ENCODE measurements at places on chromosomes 5 and 9.

GRCh38 chr5:80414113-80414512, 6.2 kb downstream of the ZFYVE16 start:
- DNase-seq = no peak

GRCh38 chr5:607541-608428, 4.4 kb upstream of the CEP72 start:
- no peak for DNase-seq

DNA sequence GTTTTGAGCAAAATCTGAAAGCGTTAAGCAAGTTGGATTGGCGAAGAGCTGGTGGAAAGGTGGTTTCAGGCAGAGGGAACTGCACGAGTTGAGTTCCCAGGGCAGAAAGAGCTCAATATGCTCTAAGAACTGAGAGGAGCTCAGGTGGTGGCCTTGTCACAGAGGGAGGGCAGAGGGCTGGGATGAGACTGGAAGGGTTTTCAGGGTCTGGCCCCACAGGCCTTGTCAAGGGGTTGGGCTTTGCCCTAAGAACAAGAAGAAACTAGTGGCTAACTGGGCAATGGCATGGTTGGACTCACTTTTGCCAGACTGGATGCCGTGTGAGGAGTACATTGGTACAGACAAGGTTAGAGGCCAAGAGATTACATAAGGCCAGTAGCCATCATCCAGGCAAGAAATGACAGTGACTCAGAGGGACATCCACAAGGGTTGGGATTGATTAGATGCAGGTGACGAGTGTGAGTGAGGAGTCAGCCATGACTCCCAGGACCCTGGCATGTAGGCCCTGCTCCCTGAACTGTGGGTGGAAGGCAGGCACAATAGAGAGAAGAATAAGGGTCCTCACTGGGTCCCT, 75.1 kb upstream of the SMIM23 start:
- no peak for DNase-seq

DNA sequence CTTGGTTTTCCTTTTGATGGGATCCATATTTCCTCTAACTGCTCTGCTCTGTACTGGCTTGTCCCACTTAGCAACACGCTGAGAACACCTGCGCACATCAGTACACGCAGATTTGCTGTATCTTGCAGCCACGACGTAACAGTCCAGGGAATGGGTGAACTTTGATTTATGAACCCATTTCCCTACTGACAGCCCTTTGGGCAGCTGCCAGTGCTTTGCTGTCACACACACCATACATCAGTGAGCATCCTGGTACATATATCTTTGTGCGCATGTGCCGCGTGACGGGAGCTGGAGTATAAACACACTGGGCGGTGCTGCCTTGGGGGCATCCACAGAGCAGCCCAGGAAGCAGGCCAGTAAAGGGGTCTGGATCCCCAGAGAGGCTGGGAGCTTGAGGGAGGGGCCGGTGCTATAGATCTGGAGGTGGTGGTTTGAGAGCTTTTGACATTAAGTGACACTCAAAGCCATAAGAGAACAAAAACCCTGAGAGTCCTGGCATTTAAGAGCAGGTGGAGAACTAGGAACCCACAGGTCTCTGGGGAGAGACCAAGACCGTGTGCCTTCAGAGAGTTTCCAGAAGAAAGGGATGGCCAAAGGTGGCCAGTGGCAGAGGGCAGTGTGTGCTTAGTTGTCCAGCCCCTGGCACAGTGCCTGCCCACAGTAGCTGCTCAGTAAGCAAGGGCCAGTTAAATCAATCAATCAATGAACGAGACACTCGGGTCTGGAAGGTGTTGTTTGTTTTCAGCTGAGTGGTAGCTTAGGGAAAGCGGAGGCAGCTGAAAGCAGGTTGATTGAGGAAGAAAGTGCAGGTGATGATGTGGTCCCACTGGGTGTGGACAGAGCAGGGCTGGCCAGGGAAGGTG, 53.7 kb downstream of the LMX1B start:
- no peak for DNase-seq

GRCh38 chr5:127451096-127451495, 66.3 kb upstream of the PRRC1 start:
- no peak for DNase-seq

All from bone marrow (tissue), 2 donors.